Chondrocyte (in vitro differentiated cells): ENCODE measurements at places on chromosomes 12 and 14.

DNA sequence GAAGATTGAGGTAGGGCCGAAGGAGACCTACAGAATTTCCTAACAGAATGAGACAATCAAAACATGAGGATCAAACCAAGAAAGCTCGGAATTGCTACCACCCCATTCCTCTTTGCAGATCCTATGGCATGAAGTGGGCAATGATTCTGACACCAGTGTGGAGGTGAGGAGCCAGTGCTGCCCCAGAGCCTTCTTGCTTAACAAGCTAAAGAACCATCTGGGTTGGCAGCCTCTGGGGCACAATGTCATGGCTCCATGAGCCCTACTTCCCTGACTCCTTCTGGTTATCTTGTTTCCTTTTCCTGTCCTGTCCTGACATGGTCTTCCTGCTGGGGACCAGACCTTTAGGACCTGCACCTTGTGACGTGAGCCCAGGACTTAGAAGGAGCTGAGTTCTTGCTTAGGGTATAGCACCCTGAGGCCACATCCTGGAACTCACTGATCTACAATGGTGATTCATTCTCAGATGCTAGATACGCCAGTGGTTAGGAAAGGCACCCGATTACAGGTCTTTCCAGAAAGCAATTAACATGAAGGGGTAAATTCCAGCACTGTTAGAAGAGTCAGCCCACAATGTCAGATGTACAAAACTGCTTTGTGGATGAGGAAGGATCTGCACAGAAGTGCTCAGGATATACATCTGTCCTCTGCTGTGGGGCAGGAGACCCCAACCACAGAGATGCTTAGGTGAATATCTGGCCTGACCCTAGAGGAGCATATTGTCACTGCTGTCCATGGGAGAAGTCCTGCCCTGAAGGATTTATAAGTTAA is 324.2 kb downstream of the ZFP36L1 start:
- peaks cover 28% of the 10 kb centered on the region for H3K4me1 ChIP-seq
- DNase-seq = no peak
- no peaks in the 10 kb centered on the region for H3K36me3 ChIP-seq
- no peak overlapping the region for H3K4me3 ChIP-seq

DNA sequence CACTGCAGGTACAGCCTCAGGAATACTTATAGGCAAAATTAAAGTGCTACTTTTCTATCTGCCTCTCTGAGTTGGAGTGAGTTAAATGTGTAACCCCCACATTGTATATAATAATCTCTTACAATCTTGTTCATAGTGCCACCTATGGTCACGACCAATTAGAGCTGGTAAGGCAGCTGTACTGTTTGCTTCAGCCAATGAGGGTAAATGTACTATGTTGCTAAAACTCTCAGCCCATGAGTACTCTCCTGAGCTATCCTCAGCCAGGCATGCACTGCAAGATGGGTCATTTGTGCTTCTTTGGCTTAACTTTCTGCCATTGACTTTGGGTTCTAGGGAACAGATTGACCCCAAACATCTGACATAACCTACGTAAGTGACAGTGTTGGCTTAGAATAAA is 15.0 kb upstream of the MDM2 start:
- DNase-seq = no peak
- H3K4me1 ChIP-seq = no peaks in the 10 kb centered on the region
- no peaks in the 10 kb centered on the region for H3K27me3 ChIP-seq
- no peak overlapping the region for H3K27ac ChIP-seq
- no peaks in the 10 kb centered on the region for H3K36me3 ChIP-seq

DNA sequence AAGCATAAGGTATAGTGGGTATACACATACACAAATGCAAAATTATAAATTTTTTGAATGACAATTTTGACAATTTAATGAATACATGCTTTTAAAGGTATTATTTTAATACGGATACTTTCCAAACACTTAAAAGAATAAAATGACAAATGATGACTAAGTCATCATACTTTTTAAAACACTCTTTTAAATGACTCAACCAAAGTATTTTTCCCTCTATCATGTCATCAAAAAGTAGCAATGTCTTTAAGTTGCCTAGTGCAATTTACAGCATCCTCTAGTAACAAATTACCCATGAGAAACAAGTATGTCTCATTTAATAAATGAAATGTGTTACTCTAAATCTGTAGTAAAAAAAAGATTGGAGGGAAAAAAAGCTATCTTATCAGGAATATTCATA is 73.3 kb downstream of the RPS6KA5 start:
- no peaks in the 10 kb centered on the region for H3K4me1 ChIP-seq
- no peak for DNase-seq
- no peaks in the 10 kb centered on the region for H3K27me3 ChIP-seq
- no peak overlapping the region for H3K27ac ChIP-seq
- no peaks in the 10 kb centered on the region for H3K36me3 ChIP-seq

DNA sequence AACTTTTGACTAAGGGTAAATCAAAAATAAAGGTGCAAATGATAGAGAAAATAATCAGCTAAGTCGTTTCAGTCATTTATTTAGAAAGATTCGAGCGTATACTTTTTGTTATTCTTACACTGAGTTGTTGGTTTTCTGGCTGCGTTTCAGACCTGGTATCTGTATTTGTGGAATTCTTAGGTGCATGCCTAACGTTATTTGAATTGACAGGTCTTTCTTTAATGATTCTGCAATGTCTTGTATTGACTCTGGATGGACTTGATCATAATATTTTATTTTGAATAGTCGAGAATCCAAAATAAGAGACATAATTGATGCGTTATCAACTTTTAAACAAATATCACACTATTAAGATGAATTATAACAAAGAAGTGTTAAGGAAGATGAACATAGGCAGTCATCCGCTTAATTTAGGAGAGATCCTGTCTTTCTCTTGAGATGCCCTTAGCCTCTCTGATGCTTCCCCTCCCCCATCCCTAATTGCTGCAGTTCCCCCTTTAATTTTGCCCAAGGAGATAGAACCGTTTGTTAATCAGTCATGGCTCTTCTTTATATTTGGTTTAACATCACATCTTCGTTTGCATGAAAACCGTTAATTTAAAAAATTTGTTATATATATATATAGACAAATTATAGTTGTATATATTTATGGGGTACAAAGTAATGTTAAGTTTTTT is 1.8 kb downstream of the ALX1 start:
- no peak for DNase-seq
- H3K27ac ChIP-seq = no peak overlapping the region
- H3K4me3 ChIP-seq = peak overlapping the region; percentile 98
- peaks cover 33% of the 10 kb centered on the region for H3K27me3 ChIP-seq
- no peaks in the 10 kb centered on the region for H3K36me3 ChIP-seq
- peaks cover 21% of the 10 kb centered on the region for H3K4me1 ChIP-seq

- no peak for DNase-seq
- H3K4me3 ChIP-seq = peak overlapping the region; percentile 79
- no peaks in the 10 kb centered on the region for H3K27me3 ChIP-seq
Measured at GRCh38 chr12:42590330-42590934, 886 bp upstream of the PRICKLE1 start.

DNA sequence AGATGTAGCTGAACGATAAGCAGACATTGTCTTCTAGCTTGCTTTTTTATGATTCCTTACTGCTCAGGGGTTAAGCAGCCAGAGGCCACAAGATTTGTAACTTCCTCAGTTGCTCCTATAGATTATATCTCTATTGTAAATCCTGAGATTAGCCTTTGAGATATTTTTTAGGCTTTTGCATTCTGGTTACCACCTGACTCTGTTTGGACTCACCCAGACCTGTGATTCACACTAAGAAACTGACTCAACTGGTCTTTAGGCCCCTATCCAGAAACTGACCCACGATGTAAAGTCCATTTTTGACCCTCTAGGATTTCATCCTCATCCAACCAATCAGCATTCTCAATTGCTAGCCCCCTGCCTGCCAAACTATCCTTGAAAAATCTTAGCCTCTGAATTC is 194.4 kb downstream of the RASSF9 start:
- no peaks in the 10 kb centered on the region for H3K36me3 ChIP-seq
- H3K27me3 ChIP-seq = no peaks in the 10 kb centered on the region
- H3K4me1 ChIP-seq = no peaks in the 10 kb centered on the region
- H3K4me3 ChIP-seq = no peak overlapping the region
- H3K27ac ChIP-seq = no peak overlapping the region

DNA sequence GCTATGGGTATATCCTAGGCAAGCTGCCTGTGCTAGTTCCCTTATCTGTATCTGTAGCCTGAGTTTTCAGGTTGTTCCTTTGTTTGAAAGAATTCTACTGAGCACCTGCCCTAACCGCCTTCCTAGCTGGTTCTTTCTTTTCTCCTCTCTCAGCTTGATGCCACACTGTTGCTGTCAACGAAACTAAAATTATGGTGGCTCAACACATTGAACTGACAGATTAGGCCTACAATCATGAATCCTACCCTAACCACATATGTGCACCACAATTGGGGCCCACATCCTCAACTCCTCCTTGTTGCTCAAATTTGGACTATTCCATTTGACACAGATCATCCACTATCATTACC is 36.2 kb upstream of the RESF1 start:
- DNase-seq = no peak
- no peak overlapping the region for H3K27ac ChIP-seq
- H3K4me1 ChIP-seq = peaks cover 6% of the 10 kb centered on the region
- no peaks in the 10 kb centered on the region for H3K27me3 ChIP-seq
- H3K36me3 ChIP-seq = peaks cover 7% of the 10 kb centered on the region

DNA sequence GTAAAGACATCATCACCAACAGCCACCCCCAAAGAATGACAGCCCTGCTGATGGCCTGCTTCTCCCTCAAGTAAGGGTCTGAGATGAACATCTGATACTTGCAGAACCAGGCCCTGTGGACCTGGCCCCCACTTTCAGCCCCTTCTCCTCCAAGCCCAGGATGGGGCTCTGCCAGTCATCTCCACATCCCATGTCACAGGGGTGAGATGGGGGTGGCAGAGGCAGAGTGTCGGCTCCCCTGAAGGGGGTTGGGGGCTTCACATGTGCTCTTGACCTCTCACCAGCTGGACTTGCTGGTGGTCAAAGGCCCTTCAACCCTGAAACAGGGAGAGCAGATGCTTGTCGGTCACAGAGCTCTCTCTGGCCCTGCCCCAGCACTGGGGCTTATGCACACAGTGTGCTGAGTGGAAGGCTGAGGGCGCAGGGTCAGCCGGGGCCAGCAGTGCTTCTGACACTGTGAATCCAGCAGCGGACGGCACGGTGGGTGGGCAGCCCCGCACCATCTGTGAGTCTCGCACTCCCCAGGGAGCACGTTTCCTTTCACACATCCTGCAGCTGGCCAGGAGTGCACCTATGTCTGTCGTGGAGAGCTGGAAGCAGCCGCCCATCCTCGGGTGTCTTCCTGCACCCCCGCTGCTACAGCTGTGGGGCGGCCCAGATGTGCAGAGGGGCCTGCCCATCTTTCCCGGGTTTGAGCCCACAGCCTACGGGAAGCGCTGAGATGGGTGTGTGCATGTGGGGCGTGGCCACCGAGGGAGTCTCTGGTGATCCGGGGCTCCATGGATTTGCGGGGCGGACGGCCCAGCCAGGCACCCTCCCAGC is 94.3 kb downstream of the ADGRD1 start:
- no peak overlapping the region for H3K4me3 ChIP-seq
- no peaks in the 10 kb centered on the region for H3K36me3 ChIP-seq
- H3K27ac ChIP-seq = no peak overlapping the region
- no peak for DNase-seq
- no peaks in the 10 kb centered on the region for H3K4me1 ChIP-seq
- peaks cover 20% of the 10 kb centered on the region for H3K27me3 ChIP-seq

DNA sequence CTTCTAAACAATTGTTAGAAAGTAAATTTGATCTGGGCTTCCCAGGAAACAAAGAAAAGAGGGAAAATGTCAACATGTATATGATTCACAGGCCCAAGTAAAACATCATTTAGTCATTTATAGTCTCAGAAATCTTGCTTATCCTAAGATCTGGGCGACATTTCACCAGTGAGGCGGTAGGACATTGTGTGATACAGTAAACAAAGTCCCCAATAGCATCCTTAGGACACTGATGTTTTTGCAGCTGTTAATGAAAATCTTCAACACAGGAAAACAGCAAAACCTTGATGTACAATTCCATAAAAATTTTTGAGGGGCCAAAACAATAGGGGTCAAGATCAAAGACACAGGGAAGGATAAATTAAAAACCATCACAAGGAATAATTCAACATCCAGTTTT is 20.2 kb downstream of the LMO3 start:
- peaks cover 3% of the 10 kb centered on the region for H3K4me1 ChIP-seq
- no peaks in the 10 kb centered on the region for H3K36me3 ChIP-seq
- no peak for DNase-seq
- H3K4me3 ChIP-seq = no peak overlapping the region
- H3K27ac ChIP-seq = no peak overlapping the region
- H3K27me3 ChIP-seq = no peaks in the 10 kb centered on the region

- no peak overlapping the region for H3K27ac ChIP-seq
- H3K4me3 ChIP-seq = no peak overlapping the region
- peaks cover 9% of the 10 kb centered on the region for H3K27me3 ChIP-seq
- DNase-seq = no peak
Measured at GRCh38 chr12:5796171-5796958, 148.7 kb downstream of the ANO2 start.

- no peak overlapping the region for H3K4me3 ChIP-seq
- no peak for DNase-seq
- H3K36me3 ChIP-seq = peaks cover 2% of the 10 kb centered on the region
- no peaks in the 10 kb centered on the region for H3K27me3 ChIP-seq
Measured at GRCh38 chr14:86050072-86050683, 520.2 kb downstream of the FLRT2 start.

GRCh38 chr12:3036901-3037600 is 40.1 kb upstream of the TSPAN9 start:
- no peak for DNase-seq
- peaks cover 18% of the 10 kb centered on the region for H3K4me1 ChIP-seq
- peaks cover 19% of the 10 kb centered on the region for H3K36me3 ChIP-seq
- H3K27ac ChIP-seq = peak overlapping the region; percentile 22
- no peak overlapping the region for H3K4me3 ChIP-seq
- no peaks in the 10 kb centered on the region for H3K27me3 ChIP-seq
